Right ventricle myocardium superior (tissue), 1 donor: ENCODE measurements at places on chromosomes 6 and 20.

- DNase-seq, result no peak
Observed at GRCh38 chr6:129754750-129755149, 44.8 kb upstream of the ARHGAP18 start.

DNA sequence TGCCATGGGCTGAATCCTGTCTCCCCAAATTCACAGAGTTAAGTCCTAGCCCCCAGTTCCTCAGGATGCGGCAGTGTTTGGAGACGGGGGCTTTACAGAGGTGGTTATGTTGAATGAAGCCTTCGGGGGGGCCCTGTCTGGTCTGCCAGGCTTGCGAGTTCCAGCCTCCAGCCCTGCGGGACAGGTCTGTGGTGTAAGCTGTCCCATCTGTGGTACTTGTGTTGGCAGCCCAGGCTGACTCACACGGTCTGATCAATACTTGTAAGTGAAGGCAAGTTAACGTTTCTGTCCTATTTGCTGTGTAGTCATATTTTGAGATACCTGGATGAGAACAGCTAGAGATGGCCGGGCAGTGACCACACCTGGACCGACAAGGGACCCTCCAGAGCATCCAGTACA is 51.8 kb upstream of the GPR31 start:
- no peak for DNase-seq

DNA sequence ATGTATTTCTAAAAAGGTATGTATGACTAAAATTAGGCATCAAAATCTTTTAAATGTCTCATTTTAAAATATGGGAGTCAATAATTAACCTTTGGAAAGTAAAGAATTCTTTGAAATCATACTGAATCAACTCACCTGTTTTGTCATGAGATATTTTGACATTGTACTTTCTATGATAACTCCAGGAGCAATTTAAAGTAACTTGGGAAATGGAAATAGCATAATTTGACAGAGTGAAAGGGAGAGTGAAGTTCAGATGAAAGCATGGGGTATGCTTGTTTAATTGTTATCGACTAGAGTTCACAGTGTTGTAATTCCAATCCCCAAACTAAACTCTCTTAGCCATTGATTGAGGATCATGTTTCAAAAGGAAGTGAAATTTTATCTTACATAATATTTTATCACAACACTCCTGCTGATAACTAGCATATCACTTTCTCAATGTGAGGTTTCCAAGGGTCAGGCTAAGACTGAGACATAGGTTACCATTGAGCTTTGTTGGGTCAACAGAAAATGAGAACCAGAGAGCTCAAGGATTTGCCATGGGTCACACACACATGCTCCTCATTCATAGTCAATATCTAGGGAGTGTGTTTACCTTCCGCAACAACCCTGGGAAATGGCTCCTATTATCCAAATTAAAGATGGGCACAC is 2.3 kb downstream of the GSTA1 start:
- DNase-seq, result no peak

GRCh38 chr6:110322874-110323242 is 35.3 kb downstream of the METTL24 start:
- DNase-seq, result no peak

- DNase-seq, result no peak
Observed at GRCh38 chr20:12987261-12987660, 21.5 kb upstream of the SPTLC3 start.

GRCh38 chr6:20717743-20718142 is 183.5 kb downstream of the CDKAL1 start:
- DNase-seq, result no peak

DNA sequence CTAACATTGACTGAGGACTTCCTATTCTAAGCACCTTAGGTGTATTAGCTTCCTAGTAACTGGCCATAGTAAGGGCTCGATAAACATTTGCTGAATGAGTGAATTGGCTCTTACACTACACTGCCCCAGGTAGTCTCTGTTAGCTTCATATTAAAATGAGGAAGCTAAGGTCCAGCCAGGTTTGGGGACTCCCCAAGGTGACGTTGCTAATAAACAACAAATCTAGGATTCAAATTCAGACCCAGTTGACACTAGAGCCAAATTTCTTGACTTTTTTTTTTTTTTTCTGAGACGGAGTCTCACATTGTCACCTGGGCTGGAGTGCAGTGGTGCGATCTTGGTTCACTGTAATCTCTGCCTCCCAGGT is 16.2 kb downstream of the ARHGAP40 start:
- DNase-seq, result no peak

DNA sequence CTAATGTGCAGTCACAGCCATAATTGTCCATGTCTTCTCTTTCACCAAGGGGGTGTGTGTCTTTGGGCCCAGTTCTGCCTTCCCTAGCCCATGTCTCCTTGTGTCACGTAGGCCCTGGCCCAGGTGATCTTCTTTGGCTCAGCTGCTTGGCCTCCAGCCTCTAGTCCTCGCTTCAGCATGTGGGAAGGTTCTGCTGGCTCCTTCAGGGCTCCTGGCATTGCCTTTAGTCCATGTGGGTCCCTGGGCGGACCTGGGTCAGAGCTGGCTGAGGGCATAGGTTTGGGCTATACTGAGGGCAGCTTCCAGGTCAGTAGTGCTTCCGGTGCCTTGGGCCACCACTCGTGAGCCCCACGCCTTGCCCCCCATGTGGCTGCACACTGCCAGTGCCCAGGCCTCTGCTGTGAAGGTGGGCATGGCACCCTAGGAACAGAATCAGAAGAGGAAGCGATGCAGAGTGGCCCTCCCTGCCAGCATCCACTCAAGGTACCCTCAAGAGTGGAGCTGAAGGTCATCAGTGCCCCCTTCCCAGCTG is 12.8 kb downstream of the AARS2 start:
- no peak for DNase-seq
